Left cardiac atrium (tissue), 4 donors: ENCODE measurements at places on chromosomes 2 and 18. TPM values are rescaled to one million over a fixed set of nuclear protein-coding genes. Genes with fewer than 3 reads are reported as not detected.

DNA sequence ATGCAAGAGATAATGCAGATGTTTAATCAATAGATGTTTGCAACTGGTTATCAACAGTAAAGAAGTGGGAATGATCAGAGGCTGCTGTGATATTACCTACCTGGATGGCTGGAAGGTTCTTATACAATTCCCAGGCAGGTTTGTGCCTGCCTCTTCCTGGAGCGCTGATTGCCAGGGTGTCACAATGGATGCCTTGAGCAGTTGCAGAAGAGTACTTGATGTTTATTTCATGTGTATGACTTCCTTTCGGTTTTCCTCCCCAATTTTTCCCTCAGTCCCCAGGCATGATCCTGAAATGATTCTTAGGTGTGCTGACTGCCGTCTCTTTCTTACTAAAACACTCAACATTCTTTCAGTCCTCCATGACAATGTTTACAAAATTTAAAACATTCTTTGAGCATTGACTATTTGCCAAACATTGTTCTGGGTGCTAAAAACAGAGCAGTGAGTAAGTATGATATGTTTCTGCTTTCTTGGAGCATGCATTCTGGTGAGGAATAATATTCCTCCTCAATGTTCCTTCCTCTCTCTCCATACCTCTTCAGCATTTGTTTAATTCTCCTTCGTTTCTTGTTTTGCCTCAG is 416.6 kb upstream of the TRIB2 start:
- DNase-seq = no peak

GRCh38 chr2:3377279-3377611 is 373 bp downstream of the EIPR1 start:
- DNase-seq = no peak

- no peak for DNase-seq
Observed at GRCh38 chr2:63614448-63614968, 25.7 kb downstream of the MDH1 start.

DNA sequence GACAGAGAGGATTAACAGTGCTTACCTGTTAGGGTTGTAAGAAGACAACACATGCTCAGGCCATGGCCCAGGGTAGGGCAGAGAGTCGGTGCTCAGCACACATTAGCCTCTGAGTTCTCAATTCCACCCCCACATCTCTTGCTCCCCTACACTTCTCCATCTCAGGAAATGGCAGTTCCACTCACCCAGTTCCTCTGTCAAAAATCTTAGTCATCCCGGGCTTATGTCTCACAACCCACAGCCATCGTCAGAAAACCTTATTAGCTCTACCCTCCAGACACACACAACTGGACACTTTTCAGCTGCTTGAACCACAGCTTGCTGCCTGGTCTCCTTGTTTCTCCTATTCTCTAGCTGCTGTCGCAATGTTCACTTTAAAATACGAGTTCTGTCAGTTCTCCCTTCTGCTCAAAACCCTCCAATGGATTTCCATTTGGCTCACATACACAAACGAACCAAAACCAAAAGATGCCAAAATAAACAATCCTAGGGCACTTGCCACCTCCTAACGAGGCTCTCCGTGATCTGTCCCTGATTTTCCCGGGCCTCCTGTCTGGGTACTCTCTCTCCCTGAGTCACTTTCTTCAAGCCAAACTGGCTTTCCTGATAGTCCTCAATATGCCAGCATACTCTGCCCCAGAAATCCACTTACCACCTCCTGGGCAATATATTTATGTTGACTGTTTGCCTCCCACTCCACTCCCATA is 89.7 kb downstream of the KCTD1 start:
- no peak for DNase-seq

DNA sequence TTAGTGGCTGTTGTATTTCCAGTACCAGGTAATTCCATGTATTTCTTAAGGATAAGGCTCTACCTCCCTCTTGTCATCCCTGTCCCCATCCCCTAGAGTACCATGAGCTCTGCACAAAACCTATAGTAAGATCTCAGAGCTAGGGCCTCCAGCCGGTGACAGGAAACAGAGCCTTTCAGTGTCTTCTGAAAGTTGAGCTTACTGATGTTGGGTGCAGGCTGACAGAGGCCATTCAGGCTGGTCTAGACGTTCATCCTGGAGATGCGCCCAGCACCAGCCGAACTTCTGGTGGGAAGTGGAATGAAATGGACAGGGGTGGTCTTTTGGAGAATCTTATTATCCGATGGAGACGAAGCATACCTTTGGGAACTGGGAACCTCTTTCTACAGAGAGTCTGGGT is 16.7 kb upstream of the LYPD6B start:
- DNase-seq = no peak

DNA sequence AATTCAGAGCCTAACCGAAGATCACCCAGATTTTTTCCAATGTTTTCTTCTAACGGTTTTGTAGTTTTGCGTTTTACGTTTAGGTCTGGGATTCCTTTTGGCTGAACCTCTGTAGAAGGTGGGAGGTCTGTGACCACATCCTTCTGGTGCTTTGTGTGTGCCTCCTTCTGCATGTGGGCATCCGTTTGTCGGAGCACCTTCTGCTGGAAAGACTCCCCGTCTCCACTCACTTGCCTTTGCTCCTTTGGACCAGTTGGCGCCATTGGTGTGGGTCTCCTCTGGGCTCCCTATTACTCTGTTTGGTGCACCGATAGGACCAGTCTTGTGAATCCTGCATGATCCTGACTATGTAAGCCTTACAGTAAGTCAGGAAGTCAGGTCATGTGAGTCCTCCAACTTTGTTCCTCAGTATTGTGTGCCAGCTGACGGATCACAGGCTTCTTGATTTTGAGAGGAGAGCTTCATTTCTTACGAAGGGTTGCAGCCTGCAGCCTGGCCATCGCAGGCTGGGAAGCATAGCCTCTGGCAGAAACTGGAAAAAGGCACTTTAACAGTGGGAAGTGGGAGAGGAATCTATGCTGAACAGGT is 13.6 kb downstream of the AQP12A start:
- peak; percentile 9 for DNase-seq

The SATB2 gene
- 2.4 TPM for total RNA-seq

DNA sequence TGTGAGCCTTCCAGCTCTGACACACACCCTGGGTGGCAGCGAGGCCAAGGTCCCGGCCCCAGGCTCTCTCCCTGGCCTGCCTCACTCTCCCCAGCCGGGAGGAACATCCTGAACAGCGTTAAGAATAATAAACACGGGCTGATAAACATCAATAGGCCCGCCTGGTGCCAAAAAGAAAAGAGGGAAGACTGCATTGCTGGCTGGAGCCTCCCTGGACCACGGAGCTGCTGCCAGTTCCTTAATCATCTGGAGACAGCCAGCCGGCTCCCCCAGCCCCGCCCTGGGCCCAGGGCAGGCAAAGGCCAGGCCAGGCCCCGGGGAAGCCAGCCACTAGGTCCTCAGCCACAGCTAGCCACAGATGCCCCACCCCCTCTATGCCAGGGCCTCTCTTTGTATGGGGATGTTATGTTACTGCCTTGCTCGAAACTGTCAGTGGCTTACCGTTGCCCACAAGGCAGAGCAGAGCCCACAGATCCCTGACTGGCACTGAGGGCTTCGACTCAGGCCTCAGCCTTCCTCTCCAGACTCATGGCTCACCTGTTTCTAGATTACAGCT is 293.7 kb downstream of the DYSF start:
- DNase-seq = peak; percentile 66

The TEX44 gene
- total RNA-seq = not detected

- DNase-seq = no peak
Observed at GRCh38 chr2:160890667-160891352, 269.4 kb upstream of the TANK start.

The PDE11A gene
- total RNA-seq = 0.56 TPM

DNA sequence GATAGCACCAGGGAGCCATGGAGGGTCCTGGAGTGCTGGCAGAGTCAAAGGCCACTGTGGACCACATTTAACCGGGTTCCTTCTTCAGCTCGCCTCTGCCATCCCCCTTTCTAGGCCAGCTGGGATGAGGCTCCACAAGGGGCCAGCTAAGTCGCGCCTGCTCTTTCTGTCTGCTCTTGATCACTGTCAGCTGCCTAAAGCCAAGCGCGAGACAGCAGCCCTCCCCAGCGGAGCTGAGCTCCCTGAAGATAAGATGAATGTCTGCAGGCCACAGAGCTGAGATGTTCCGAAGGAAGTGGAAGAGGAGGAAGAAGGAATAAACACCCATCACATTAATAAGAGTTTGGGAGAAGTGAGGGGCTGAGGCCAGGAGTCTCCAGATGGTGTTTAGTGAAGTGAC is 99.6 kb downstream of the CELF4 start:
- DNase-seq = no peak

The IL36A gene
- not detected for total RNA-seq

The ANAPC1 gene
- total RNA-seq = 19.3 TPM

GRCh38 chr18:49238433-49239042 is 221.9 kb downstream of the DYM start:
- DNase-seq = no peak

GRCh38 chr2:8344144-8345097 is 337.4 kb upstream of the ID2 start:
- DNase-seq = no peak

The KRTCAP3 gene
- total RNA-seq = not detected

- DNase-seq = no peak
Observed at GRCh38 chr2:66981074-66981473, 416.1 kb upstream of the ETAA1 start.

DNA sequence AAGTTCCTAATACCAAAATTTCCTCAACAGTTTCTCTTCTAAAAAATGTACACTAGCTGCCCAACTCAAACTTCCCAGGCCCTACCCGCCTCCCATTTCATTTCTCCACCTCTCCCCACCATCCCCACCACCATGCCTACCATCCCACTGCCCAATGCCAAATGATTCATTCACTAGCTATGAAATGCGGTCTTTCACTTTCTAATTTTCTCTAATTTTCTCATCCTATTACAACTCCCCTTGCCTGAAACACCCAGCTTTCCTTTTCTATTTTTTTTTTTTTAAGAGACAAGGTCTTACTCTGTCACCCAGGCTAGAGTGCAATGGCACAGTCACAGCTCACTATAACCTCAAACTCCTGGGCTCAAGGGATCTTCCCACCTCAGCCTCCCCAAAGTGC is 38.4 kb downstream of the KIDINS220 start:
- DNase-seq = no peak

The LYG2 gene
- total RNA-seq = not detected

The TMEM198 gene
- total RNA-seq = 3.2 TPM

DNA sequence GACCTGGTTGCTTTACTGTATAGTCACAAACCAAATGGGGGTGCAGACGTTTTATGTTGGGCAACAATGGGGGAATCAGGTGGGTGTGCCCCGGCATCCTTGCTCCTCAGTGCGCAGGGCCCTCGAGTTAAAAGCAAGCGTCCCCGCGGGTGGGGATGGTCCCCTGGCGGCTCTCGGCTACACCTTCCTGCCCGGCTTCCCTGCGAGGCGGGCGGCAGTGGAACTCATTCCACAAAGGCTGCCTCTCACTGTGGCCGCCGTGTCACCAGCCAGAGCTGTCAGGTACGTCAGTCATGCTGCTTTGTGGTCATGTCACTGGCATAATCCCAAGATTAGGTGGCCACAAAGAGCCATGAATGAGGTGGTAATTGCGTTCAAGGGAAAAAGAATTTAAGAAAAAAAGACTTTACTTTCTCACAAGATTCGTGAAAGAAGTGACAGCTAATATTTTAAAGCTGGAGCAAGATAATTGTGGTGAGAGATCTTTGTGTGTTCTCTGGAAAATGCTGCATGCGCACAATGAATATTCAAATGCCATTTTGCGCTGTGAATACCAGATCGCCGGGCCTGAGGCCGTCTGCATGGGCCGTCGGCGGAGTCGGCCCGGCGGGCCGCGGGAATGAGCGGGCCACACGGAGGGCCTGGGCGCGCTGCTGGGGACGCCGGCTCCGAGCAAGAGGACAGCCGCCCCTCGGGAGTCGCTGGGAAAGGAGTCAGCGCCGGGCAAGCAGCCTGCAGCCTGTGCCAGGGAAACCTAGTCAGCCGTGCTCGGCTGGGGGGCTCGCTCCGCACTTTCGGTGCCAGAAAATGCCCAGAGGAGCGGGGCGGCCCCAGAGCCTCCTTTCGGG is 82.3 kb upstream of the LDLRAD4 start:
- no peak for DNase-seq

The SCYGR4 gene
- total RNA-seq = not detected

The ALK gene
- 0.21 TPM for total RNA-seq

GRCh38 chr18:22272242-22272641 is 102.9 kb downstream of the GATA6 start:
- no peak for DNase-seq

DNA sequence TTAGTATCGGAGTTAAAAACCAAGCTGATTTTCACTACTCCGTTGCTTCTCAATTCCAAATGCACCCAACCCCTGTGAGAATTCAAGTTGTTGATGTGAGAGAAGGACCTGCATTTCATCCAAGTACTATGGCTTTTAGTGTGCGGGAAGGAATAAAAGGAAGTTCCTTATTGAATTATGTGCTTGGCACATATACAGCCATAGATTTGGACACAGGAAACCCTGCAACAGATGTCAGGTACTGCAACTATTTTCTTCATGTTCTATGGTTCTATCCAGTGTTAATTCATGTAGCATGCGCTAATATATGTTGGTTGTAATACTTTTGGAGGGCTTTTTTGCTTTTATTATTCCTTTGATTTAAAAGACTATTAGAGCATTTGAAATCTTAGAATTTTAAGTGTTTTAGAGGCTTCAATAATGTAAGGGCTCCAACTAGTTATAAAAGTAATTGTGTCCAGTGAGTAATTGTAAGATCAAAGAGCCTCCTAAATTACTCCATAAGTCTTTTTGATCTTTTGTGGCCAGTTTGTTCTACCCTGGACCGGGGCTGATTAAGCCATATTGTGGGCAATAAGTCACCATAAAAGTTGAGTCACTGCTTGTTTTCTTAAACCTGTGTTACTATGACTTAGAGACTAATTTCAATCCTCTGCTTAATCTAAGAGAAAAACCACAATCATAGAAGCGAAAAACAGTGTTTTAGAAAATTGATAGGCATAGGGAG is 22.9 kb downstream of the DSG4 start:
- no peak for DNase-seq

The MOGAT1 gene
- 0.47 TPM for total RNA-seq

DNA sequence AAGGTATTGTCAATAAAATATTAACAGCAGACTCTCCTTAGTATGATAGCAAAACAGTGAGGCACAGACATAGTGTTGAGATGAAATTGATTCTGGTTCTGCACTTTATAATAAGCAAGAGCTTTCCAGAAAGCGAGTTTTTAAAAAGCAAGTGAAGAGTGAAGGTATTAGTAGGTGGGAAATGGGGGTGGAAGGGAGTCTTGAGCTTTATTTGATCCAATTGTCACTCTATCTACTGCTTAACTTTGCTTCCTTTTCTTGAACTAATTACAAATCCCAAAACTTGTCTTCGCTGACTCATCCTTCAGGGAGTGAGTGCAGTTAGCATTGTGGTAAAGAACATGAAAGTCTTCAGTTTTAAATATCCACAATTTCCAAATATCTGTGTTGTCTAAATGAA is 120.6 kb upstream of the BOD1L2 start:
- DNase-seq = no peak

- DNase-seq = no peak
Observed at GRCh38 chr2:46010223-46010924, 286.8 kb upstream of the EPAS1 start.
